ENCODE measurements at places on chromosomes 2 and 18.

DNA sequence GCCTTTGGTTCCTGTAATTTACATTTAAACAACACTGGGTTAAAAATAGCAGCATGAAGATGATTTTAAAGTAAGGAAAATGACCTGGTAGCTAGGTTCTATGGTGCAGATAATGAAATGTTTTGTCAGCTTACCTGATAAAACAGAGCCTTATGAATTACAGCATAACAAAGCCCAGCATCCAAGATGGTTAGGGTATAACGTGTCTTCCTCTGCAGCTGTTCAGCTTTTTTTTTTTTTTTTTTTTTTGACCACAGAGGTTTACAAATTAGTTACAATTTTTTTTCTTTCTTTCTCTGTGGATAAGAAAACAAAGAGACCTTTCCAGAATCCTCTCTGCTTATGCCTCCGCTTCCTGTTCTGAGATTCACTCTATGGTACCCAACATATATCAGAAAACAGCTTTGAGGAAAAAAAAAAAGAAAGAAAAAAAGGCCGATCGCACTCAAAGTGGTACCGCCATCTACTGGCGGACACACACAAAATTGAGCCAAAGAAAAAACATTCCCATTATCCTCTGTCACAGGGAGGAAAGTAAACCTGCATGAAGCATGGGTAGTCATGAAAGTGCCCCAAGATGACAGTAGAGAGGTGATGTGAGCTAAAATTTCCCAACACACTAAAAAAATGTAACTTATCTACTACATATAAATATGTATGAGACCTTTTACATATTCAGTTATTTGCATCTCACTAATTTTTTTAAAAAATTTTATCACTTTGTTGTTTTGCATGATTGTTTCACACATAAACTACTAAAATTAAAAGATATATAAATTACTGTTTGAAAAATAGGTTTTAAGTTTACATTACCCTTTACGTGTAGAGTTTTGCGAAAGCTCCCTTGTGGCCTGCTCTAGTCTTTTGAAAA lies at the start of gene SCN3A:
SCN3A (minus strand) TSS at position 362 of the 871 bp plus-strand sequence. CDS start 27,656 bp downstream, outside the sequence.
- DNase-seq: no peak

- DNase-seq: no peak
Measured at GRCh38 chr2:208039376-208040110, 14.2 kb upstream of the PLEKHM3 start.

- DNase-seq: no peak
Measured at GRCh38 chr18:59799383-59800015, 100.3 kb upstream of the PMAIP1 start.

- DNase-seq: no peak
Measured at GRCh38 chr18:55314031-55314430, 274.0 kb downstream of the TCF4 start.

- no peak for DNase-seq
Measured at GRCh38 chr2:9211496-9211895, 4.9 kb downstream of the ASAP2 start.

DNA sequence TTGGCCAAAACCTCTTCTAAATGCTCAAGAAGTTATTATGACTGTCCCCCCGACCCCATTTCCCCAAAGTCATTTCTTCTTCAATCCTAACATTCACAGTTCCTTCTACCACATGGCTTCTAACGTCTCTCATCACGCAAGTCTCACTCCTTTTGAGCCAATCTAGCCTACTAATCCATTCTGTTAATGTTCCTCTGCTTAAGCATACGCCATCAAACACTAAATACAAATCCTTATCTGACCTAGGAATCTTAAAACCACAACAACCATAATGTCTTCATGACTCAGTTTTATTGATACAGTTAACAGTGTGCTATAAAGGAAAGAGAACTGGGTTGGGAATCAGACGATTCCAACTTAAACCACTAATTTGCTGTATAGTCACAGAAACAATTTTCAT lies 23.9 kb downstream of the HNRNPLL start:
- no peak for DNase-seq

DNA sequence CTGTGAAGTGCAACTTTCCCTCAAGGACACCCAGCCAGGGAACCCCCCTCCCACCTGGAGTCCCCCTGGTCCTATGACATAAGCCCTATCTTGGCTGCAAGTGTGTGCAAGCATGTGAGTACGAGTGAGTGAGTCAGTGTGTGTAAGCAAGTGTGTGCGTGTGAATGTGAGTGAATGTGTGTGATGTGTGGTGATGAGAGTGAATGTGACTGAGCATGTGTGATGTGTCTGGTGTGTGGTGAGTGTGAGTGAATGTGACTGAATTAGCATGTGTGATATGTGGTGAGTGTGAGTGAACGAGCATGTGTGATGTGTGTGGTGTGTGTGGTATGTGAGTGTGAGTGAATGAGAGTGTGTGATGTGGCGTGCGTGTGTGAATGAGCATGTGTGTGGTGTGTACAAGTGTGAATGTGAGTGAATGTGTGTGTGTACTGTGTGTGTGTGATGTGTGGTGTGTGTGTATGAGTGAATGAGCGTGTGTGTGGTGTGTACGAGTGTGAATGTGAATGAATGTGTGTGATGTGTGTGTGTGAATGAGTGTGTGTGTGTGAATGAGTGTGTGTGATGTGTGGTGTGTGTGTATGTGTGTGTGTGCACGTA lies 68.8 kb upstream of the SMAD7 start:
- DNase-seq: no peak

GRCh38 chr2:241925821-241926441 lies 56.4 kb downstream of the RTP5 start:
- DNase-seq: no peak

- no peak for DNase-seq
Measured at GRCh38 chr2:43340945-43341356, 114.5 kb upstream of the ZFP36L2 start.

- no peak for DNase-seq
Measured at GRCh38 chr2:171505374-171505773, 16.9 kb upstream of the CYBRD1 start.

DNA sequence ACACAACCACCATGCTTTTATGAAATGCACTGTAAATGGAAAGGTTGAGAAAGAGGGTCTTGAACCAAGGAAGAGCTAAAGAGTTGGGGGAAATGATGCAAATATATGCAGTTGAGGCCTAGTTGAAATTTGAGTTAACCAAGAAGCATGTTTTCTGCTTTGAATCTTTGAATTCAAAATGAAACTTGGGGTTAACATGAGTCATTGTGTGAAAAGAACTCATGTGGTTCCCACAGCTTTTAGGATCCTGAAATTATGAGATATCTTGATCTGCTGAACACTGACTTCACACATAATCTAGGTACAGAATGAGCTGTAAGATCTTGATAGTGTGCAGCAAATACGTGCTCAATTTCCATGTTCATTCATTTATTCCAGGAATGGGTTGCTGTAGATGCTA lies 422.9 kb upstream of the TRIB2 start:
- no peak for DNase-seq

GRCh38 chr2:24972315-24972961 lies 683 bp upstream of the DNAJC27 start:
- peak; percentile 19 for DNase-seq

- DNase-seq: no peak
Measured at GRCh38 chr2:174059884-174060244, 94.7 kb upstream of the SP3 start.

- no peak for DNase-seq
Measured at GRCh38 chr2:122660786-122661634, 905.6 kb downstream of the TSN start.

Measured in stimulated activated naive CD4-positive, alpha-beta T cell treated with Interleukin-2 at 50 U/mL for 16 hours (primary cell).